ENCODE measurements at places on chromosomes 16 and 17. TPM values are rescaled to one million over a fixed set of nuclear protein-coding genes. Genes with fewer than 3 reads are reported as not detected.

MEOX1 gene
- not detected for total RNA-seq

KRT39 gene
- total RNA-seq: 0.11 TPM

XAF1 gene
- total RNA-seq: 20.5 TPM

PDILT gene
- total RNA-seq: not detected

CA4 gene
- not detected for total RNA-seq

PNPO gene
- 31.6 TPM for total RNA-seq

NOB1 gene
- 24.1 TPM for total RNA-seq

DNAH3 gene
- under 0.01 TPM for total RNA-seq

TBC1D28 gene
- not detected for total RNA-seq

CTNS gene
- 19.4 TPM for total RNA-seq

ZNF423 gene
- 0.62 TPM for total RNA-seq

C16orf74 gene
- 26.5 TPM for total RNA-seq

CACNG3 gene
- total RNA-seq: not detected

RPS6KB1 gene
- 21.6 TPM for total RNA-seq

ZSCAN10 gene
- not detected for total RNA-seq

CCT6B gene
- total RNA-seq: 1.2 TPM

TEX19 gene
- total RNA-seq: 0.12 TPM

KIF18B gene
- 1.7 TPM for total RNA-seq

CFAP97D1 gene
- under 0.01 TPM for total RNA-seq

RNU2-1 gene
- total RNA-seq: not detected

C17orf67 gene
- 0.87 TPM for total RNA-seq

DLX3 gene
- total RNA-seq: not detected

ABCC6 gene
- 0.37 TPM for total RNA-seq

TSNAXIP1 gene
- 0.89 TPM for total RNA-seq

ACSM3 gene
- total RNA-seq: 0.77 TPM

ADGRG1 gene
- 0.89 TPM for total RNA-seq

TEKT5 gene
- total RNA-seq: not detected

TRIM72 gene
- total RNA-seq: under 0.01 TPM

ITGA2B gene
- 1.7 TPM for total RNA-seq

WNT9B gene
- not detected for total RNA-seq

HCRT gene
- not detected for total RNA-seq

ABCC12 gene
- not detected for total RNA-seq

SDR42E1 gene
- 0.22 TPM for total RNA-seq

SLC2A4 gene
- under 0.01 TPM for total RNA-seq

ABCC3 gene
- 2.2 TPM for total RNA-seq

KRTAP9-4 gene
- total RNA-seq: not detected

VPS35 gene
- total RNA-seq: 177 TPM
